Substantia nigra (tissue), 51 donors: ENCODE measurements at places on chromosomes 11 and 22.

DNA sequence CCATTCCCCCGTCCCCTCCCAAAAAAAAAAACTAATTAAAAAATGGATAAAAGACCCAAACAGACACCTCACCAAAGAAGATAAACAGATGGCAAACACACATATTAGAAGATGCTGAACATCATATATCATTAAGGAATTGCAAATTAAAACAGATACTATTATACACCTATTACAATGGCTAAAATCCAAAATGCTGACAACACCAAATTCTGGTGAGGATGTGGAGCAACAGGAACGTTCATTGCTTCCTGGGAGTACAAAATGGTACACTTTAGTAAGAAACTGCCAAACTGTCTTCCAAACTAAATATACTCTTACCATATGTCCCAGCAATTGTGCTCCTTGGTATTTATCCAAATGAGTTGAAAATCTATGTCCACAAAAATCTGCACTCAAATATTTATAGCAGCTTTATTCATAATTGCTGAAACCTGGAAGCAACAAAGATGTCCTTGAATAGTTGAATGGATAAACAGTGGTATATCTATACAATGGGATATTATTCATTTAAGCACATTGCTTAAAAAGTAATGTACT, 19.9 kb downstream of the NAGA start:
- no peak for DNase-seq

DNA sequence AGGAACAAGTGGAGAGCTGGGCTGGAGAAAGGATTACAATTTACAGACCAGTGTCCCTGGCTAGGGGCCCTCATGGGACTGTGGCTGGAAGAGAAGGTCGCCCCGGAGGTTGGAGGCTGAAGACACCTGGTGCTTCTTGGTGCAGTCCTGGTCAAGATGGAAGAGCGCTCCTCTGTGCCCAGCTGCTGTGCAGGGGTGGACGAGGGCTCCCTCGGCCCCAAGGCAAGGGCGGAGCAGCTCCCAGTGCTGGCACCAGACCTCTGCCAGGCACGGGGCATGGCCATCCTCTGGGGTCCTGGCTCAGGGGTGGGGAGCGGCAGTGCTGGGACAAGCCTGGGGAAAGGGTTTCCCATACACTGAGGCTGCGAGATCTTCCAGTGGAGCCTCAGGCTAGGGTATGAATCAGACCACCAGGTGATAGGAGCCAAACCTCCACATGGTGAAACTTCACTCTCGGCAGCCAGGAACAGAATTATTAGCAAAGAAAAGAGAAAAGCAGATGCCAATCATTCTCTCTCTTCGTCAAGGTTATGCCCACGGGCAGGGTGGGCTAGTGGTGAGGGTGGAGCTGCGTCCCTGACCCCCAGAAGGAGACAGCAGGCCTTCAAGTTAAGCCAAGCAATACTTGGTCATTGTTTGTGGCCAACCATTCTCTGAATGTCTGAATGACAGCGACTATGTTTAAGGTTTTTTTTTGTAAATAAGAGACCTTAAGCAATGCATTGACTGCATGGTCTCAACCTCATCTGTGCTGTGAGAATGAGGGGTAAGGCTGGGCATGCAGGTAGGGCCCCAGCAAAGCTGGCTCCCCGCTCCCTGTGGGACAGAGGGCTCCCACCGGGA, 32.1 kb downstream of the PPM1F start:
- no peak for DNase-seq

DNA sequence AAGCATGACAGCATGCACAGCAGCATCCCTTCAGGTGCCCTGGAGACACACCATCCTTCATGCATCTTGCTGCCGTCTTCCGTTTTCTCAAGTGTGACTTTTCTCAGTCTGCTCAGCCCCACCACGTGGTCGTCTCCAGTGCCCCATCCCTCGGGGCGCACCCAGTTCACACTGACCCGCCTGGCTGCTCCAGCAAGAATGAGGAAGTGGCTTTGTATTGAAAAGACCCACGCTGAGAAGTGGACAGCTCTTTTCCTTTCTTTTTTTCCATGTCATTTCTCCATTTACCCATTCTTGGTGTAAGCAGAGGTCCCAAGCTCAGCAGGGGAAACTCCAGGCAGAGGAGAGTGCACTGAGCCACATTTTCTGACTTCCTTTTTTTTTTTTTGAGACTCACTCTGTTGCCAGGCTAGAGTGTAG, 14.5 kb downstream of the SERPINH1 start:
- no peak for DNase-seq

DNA sequence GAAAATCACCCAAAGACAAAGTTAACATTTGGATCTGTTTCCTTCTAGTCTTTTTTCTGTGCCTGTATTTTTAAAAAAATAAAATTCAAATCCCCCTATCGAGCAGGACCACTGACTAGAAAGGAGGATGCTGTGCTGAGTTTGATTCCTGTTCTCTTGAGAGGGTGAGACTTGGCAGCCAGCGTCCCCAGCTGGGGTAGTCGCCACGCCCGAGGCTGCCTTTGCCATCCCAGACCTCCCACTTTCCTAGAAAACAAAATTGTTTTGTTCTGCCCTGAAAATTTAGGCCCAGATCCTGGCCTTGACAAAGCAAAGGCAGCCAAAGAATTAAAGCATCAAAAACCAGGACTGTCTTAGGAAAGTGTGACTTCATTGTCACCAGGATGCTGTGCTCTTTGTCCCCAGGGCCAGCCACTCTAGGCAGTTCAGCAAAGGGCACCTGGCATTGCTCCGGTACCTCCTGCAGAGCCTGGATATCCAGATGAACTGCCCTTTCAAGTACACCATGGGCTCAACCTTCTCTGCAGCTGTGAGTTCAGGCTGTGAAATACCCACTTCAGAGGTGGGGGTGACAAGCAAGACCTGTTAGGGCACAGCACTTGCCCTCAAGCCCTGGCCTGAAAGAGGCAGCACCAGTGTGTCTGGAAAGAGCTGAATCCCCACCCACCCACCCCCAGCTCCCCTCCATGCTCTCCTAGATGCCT, 44.6 kb downstream of the KCNQ1OT1 start:
- DNase-seq, result no peak

GRCh38 chr11:3123761-3124733, 41.1 kb downstream of the OSBPL5 start:
- no peak for DNase-seq

DNA sequence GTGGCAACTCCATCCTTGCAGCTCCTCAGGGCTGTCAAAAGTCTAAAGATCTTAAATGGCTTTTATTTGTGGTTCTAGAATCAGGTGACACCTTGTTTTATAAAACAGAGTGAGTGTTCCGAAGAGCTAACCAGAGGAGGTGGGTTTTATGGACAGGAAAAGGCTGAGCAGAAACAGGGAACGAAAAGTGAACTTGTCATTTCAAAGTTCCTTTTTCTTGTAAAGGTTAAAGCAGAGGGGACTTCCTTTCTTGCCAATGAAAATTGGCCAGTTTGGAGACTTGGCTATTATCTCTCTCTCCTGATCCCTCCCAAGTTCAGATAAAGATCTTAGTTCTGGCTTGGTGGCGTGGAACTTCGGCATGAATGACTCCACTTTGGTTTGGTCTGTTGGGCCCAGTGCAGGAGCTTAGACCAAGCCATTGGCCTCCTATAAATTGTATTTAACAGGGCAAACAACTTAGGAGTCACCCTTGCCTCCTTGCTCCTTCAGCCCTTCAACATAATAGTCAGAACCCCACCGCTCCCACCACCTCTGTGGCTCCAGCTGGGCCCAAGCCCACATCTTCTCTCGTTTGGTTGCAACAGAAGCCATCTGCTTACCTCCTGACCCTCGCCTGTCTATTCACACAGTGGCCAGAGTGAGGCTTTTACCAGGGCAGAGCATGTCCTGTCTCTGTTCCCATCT, 102.4 kb upstream of the THY1 start:
- no peak for DNase-seq

GRCh38 chr11:119380827-119381180, 686 bp downstream of the USP2 start:
- no peak for DNase-seq

DNA sequence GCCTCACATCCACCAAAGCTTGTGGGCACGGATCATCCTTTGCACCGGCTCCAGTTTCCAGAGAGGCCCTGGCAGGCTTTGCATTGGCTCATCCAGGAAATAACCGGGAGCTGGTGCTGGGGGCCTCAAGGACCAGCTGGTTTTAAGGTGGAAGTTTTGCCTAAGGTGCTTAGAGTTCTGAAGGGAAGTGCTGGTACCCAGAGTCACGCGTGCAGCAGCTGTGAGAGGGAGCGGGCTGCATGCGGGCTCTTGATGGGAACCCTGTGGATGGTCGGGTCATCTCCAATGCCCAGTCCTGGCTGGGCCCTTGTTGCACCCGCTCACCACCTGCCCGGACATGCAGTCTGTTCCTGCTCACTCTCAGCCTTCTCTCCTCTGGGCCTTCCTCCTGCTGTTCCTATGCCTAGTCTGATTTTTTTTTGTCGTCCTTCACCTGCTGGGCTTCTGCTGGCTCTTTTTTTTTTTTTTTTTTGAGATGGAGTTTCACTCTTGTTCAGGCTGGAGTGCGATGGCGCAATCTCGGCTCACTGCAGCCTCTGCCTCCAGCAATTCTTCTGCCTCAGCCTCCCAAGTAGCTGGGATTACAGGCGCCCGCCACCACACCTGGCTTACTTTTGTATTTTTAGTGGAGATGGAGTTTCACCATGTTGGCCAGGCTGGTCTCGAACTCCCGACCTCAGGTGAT, 24.0 kb upstream of the PRR5 start:
- no peak for DNase-seq

DNA sequence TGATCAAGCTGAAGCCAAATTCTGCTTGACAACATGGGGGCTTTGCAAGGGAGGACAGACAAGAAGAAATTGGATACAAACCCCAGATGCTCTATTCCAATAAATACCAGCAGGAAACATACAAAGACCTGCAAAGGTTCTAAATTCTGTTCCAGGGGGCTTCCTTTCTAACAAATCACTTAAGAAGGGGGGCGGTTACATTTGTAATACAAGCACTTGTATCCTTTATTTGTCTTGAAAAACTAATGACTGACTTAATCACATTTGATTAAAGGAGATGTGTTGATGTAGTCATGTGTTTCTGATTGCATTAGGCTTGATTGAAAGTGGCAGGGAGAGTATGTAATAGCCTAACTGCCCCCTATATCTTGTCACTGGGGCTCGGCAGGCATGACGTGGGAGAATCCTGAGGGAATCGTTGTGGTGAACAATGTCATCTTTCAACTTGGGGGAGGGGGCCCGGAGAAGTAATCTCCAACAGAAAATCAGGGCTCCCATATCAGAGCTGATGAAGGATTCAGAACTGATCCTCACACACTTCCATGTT, 361.7 kb downstream of the INSC start:
- DNase-seq, result no peak

GRCh38 chr11:107665018-107665417, 46.8 kb downstream of the SLN start:
- no peak for DNase-seq

DNA sequence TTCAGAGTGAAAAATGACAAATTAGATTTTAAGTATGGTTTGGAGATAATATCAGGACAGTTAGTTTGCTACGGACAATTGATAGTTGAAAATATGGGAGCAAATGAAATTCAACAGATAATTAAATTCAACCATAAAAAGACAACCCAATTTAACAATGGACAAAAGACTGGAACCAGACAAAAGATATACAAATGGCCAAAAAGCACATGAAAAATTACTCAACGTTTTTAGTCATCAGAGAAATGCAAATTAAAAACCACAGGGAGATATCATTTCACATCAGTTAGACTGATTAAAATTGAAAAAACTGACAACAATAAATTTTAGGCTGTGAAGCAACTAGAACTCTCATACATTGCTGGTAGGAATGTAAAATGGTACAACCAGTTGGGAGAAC, 27.2 kb downstream of the SIK2 start:
- DNase-seq, result no peak

DNA sequence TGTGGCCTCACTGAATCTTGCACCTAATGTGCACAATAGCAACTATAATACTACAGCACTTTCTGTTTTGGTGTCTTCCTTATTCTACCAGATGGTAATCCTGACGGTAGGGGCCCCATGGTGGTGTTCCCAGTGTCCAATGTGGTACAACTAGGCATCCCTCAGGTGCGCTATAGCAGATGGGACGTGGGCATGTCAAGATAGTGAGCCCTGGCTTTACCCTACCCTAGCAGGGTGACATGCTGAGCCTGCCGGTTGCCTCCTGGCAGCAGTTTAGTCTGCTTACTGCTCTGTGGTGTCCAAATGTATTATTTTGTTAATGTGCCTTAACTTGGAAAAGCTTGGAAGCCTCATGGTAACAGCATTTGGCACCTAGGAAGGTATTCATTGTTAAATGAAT, 19.2 kb downstream of the ACO2 start:
- no peak for DNase-seq

DNA sequence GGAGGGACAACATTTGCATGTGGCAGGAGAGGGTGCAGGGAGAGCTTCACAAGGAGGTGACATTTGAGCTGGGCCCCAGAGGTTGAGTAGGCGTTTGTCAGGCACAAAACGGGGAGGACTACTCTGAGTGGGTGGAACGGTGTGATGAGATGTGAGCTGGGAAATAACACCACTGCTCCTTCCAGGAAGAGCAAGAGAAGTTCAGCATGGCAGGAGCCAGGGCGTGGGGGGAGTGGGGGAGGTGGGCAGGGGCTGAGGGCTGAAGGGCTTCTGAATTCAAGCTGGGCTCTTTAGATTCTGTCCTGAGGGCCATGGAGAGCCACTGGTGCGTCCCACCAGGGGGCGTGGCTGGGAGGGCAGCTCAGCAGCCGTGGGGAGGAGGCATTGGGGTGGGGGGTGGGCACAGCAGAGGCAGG, 54.2 kb downstream of the OTOG start:
- no peak for DNase-seq

- DNase-seq, result no peak
Observed at GRCh38 chr11:94539420-94539819, 4.3 kb upstream of the FUT4 start.

DNA sequence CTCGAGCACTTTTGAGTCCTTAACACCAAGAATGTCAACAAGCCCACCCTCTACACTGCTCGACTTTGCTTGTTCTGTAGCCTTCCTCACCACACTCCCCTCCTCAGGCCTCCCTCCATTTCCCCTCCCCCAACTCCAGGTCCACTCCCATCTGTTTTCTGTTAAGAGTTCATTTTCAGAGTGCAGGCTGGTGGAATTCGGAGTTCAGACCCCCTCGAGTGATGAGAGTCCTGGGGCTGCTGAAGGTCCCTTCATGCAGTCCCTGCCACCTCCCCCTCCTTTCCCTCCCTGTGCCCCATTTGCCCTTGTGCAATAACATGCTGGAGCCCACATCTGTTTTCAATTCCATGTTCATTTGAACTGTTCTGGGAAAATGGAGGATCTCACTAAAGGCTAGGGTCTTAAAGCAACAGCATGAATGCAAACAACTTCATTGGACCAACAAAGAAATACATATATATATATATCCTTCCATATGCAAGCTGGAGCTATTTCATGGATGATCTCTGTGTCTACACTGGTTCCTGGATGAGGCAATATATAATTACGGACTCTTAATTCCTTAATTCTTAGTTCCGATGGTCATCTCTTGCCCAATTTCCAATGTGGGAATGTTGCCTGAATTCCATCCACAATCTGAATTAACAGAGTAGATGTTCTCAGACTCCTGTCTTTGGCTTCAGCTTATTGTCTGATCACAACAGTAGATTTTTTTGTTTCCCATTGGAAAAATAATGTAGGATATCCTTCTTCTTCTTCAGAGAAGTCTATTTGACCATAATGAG, 340.4 kb downstream of the ETS1 start:
- DNase-seq, result no peak
